ENCODE measurements at places on chromosomes 4 and X.

DNA sequence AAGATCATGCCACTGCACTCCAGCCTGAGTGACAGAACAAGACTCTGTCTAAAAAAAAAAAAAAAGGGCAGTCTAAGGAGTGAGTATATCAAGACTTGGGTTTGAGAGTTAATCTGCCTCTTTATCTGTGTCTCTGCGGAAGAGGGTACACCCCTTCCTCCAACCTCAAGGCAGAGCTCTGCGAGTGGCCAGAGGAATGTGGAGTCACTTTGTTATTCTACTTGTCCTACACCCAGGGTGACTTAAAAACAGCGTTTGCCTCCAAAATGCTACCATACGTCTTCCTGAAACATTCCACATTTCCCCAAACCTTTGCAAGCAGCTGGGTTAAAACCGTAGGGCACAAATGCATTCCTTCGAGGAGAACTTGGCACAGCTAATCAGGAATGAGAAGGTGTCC lies 199.9 kb downstream of the SHOX start:
- no peak for DNase-seq

DNA sequence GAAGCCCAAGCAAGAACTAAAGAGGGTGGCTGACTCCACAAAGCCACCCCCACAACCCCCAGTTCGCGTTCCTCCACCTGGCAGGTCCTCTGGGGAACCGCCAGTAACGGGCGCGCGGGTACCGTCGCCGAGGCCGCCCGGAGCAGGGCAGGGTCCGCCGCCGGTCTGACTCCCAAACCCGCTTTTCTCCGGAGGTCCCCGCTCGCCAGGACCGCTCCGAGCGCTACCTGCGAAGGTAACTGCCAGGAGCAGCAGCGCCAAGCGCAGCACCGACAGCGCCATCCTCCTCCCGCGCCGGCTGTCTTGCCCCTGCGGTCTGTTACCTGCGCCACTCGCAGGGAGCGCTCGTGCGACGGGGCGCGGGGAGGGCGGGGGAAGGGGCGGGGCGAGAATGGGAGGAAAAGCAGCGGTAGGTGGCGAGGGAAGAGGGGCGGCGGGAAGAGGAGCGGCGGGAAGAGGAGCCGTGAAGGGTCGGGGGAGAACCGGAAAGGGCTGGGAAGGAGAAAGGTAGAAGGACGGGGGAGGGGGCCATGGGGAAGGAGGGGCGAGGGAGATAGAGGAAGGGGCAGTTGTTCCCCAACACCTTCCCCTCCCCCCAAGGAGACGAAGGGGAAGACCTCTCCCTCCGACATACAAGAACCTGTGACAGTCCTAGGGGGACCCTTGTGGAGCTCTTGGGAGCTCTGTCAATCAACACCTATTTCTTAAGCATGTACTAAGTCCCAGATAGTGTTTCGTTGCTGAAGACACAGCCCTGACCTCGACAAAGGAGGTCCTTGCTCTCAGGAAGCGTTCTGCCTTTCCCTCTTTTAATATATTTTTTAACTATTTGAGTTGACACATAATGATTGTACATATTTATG lies at the start of gene SPINK2:
SPINK2 (minus strand) TSS at position 321 of the 863 bp plus-strand sequence; CDS start at position 282, 39 bp downstream.
- DNase-seq, result peak; percentile 49

- DNase-seq, result peak; percentile 27
These were observed 3.1 kb downstream of the TADA2B start for GRCh38 chr4:7045961-7046921.

- no peak for DNase-seq
These were observed 623.5 kb downstream of the FSTL5 start for GRCh38 chr4:161540265-161540664.

DNA sequence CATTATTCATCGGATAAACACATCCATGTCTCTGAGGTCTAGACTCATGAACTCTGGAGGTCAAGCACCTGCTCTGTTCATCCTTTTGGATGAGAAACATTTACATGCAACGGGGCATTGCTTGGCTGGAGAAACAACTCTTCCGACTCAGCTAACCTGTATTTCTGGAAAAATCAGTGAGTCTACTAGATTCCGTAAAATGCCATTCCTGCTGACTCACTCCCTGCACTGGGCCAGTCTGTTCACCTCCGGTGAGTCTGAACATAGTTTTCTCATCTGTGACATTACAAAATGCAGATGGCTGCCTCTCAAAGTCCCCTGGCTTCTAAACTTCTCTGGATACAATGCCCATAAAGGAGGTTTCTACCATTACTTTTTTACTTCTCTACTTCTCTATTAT lies 185.7 kb upstream of the HS3ST1 start:
- DNase-seq, result no peak

DNA sequence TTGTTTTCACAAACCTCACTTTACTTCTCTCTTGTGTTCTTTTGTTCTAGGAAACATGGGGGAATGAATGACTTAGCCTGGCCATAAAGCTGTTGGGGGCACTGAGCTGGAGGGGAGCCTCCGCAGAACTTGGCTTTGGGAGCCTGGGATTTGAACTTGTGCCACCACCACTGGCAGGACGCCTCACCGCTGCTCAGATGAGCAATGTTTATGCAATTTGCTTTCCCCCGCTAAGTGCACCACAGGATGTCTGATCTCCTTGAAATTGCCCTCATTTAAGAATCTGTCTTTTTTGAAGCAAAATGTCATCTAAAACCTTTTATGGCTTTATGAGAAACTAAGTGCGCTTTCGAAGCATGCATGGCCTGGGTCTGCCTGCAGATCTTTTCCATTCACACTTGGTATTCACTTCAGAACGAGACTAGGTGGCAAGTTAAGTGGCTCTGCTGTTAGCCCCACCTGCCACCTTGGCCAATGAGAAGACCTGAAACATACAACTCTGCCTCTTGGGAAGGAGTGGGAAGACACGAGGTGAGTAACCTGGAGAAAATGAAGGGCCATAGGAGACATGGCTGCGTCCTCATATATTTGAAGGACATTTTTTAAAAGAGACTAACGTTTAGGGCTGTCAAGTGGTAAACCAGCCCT lies 119.3 kb downstream of the LDB2 start:
- no peak for DNase-seq

GRCh38 chrX:122501652-122502051 lies 682.4 kb upstream of the GRIA3 start:
- DNase-seq, result no peak

DNA sequence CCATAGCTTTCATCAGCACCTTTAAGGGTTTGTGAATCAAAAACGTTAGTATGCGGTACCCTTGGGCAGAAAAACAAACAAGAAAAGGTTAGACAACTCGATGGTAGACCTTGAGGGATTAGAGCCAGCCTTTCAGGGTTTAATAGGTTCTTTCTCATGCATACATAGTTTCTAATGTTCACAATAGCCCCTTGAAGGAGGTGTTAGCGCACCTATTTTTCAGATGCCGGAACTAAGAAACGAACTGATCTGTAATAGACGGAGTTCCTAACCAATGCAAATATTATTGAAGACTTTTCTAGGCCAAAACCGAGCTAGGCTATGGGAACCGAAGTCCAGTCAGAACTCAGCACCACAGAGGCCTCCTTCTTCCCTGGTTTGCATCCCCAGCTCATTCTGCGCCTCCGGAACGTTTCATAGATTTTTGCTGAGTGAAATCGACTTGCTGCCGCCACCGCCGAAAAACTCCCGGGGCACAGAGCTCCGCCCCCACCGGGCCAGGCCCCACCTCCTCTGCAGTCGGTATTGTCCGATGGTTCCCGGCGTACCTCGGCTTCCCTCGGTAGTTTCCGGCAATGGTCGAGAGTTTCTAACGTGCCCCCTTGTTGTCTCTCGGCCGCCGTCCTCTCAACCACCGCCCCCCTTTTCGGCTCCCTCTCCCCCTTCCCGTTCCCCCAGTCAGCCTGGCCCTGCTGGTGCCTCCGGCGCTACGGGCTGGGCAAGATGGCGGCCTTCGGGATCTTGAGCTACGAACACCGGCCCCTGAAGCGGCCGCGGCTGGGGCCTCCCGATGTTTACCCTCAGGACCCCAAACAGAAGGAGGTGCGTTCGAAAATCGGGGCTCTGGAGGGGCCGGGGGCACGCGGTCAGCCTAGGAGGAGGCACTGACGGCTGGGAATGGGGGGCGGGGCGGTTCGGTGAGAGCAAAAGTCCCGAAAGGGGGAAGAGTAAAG lies at the start of gene MED12:
MED12 (plus strand) TSS at position 565 of the 953 bp plus-strand sequence; CDS start at position 724, 159 bp downstream.
- peak; percentile 84 for DNase-seq
